Central memory CD8-positive, alpha-beta T cell (primary cell): ENCODE measurements at places on chromosomes 5 and 9.

DNA sequence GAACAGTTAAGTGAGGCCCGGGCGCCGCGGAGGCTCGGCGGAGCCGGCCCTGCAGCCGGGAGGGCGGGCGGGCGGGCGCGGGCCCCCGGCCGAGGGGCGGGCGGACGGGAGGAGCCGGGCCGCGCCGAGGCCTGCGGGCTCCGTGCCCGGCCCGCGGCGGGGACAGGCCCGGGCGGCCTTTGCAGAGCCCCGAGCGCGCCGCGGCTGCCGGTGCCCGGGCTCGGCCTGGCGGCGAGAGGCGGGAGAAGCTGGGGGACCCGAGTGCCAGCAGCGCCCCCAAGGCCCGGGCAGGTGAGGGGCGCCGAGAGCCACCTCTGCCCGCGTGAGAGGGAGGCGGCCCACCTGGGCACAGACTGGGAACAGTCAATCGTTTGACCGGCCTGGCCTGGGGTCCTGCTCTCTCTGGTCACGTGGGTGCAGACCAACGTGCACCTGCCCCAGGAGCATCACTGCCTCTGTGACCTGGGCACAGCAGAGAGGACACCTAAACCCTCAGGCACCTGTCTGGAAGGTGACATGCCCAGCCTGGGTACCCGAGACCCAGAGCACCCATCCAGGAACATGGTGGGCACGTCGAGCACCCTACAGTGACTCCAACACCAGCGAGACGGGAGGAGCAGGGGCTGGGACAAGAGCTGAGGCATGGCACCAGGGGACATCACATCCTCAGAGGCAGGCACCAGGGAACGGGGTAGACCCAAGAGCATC lies 531 bp downstream of the MVB12B start:
- peaks cover 58% of the 10 kb centered on the region for H3K4me1 ChIP-seq
- H3K27ac ChIP-seq, result peak overlapping the region; percentile 95
- peaks cover 17% of the 10 kb centered on the region for H3K36me3 ChIP-seq
- H3K4me3 ChIP-seq, result peak overlapping the region; percentile 90
- peak; percentile 18 for DNase-seq

DNA sequence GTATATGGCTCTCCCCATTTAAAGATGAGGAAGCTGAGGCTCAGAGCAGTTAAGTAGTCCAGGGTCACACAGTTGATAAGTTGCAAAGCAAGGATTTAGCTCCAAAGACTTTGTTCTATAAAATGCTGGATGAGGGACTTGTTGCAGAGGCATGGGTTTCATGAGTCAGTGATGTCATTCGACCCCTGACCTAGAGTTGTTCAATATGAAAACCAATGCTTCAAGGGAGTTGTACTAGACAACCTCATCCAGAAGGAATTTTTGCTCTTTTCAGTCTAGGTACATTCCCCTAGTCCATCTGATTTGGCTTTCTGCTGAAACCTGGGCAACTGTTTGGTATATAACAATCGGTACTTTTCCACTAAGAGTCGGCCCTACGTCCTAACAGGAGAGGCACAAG lies 550.4 kb downstream of the EBF1 start:
- DNase-seq, result no peak
- H3K27me3 ChIP-seq, result no peaks in the 10 kb centered on the region
- no peaks in the 10 kb centered on the region for H3K4me1 ChIP-seq
- no peaks in the 10 kb centered on the region for H3K36me3 ChIP-seq
- H3K27ac ChIP-seq, result no peak overlapping the region
- H3K4me3 ChIP-seq, result no peak overlapping the region

DNA sequence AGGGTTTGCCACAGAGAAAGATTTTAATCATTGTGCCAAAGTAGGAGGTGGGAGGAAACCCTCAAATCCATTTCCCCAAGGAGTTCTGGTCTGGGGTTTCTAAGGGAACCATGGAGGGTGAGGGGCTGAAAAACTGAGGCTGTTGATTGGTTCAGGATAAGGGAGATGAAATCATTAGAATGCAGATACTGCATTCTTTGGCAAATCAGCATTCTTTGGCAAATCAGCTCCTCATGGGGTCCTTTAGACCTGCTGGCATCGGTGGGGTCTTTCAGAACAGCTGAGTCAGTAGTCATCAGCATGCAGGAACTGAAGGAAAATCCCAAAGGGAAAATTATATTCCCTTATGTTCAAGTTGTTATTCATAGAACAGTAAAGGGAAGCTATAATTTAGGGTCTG lies 585.5 kb downstream of the ISL1 start:
- no peaks in the 10 kb centered on the region for H3K27me3 ChIP-seq
- H3K4me3 ChIP-seq, result no peak overlapping the region
- no peaks in the 10 kb centered on the region for H3K36me3 ChIP-seq
- no peak for DNase-seq
- no peaks in the 10 kb centered on the region for H3K4me1 ChIP-seq

- no peak overlapping the region for H3K4me3 ChIP-seq
- H3K27me3 ChIP-seq, result no peaks in the 10 kb centered on the region
- no peak for DNase-seq
- peaks cover 5% of the 10 kb centered on the region for H3K4me1 ChIP-seq
- H3K27ac ChIP-seq, result no peak overlapping the region
These were observed 41.6 kb downstream of the CDK5RAP2 start for GRCh38 chr9:120538339-120538738.

GRCh38 chr5:6376974-6377520 lies 1.3 kb downstream of the MED10 start:
- H3K27ac ChIP-seq, result peak overlapping the region; percentile 97
- peaks cover 64% of the 10 kb centered on the region for H3K4me1 ChIP-seq
- H3K4me3 ChIP-seq, result peak overlapping the region; percentile 99

DNA sequence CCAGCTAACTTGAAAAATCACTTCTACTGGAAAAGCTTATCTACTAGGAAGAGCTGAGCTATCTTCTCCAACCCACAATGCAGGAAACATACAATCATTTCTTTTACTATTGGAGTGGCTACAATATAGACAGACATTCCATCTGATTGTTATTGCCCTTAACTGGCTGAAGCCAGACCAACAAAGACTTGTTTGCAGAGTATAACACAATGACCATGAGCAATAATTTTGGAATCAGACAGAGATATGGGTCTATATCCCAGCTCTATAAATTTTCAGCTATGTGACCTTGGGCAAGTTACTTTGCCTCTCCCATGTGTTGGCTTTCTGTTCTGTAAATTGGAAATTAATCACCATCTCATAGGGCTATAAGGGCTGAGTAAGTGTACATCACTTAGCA lies 244.7 kb upstream of the SLC30A5 start:
- no peak overlapping the region for H3K4me3 ChIP-seq
- DNase-seq, result no peak
- H3K4me1 ChIP-seq, result no peaks in the 10 kb centered on the region
- no peaks in the 10 kb centered on the region for H3K36me3 ChIP-seq

GRCh38 chr5:129857116-129857515 lies 47.1 kb upstream of the CHSY3 start:
- no peaks in the 10 kb centered on the region for H3K27me3 ChIP-seq
- H3K4me1 ChIP-seq, result no peaks in the 10 kb centered on the region
- no peak overlapping the region for H3K27ac ChIP-seq
- H3K36me3 ChIP-seq, result no peaks in the 10 kb centered on the region
- no peak for DNase-seq
- no peak overlapping the region for H3K4me3 ChIP-seq

GRCh38 chr5:79487251-79487650 lies 26.7 kb downstream of the HOMER1 start:
- H3K4me1 ChIP-seq, result no peaks in the 10 kb centered on the region
- no peaks in the 10 kb centered on the region for H3K36me3 ChIP-seq
- no peak for DNase-seq
- no peaks in the 10 kb centered on the region for H3K27me3 ChIP-seq
- H3K27ac ChIP-seq, result no peak overlapping the region
- H3K4me3 ChIP-seq, result no peak overlapping the region

DNA sequence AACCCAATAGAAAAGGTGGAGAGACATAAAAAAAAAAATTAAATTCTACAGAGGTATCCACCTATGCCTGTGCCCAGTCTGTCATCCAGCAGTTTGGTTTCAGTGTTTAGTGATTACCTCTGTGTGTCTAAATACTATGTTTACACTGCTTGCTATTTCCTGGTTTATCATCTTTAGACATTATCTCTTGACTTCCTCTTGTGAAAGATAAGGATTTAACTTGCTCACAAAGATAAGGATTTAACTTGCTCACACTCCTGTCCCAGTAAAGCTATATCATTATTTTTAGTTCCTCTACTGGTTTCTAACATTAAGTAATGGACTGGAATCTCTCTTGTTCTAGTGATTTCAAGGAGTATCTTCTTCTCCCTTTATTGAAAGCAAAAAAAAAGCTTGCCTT lies 53.9 kb upstream of the ZFR start:
- no peak for DNase-seq
- no peak overlapping the region for H3K4me3 ChIP-seq
- H3K36me3 ChIP-seq, result no peaks in the 10 kb centered on the region
- peaks cover 30% of the 10 kb centered on the region for H3K27me3 ChIP-seq
- H3K27ac ChIP-seq, result no peak overlapping the region

DNA sequence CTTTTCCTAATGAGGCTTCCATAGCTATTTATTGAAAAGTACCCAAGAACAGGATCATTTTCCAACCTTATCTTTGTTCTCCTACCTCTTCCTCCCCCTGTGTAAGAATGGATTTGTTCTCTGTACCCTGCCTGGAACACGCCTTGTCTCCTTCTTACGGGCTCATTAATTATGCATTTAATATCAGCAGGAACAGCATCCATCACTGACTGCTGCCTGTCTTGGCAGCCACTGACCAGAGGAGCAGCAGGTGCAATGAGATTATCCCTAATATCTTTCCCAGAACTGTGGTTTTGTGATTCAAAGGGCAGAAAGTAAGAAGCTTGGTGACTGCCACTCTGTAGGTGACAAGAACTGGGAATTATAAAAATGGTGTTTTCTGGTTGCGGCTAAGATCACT lies 19.3 kb upstream of the INSYN2B start:
- DNase-seq, result no peak
- H3K27ac ChIP-seq, result no peak overlapping the region
- peaks cover 46% of the 10 kb centered on the region for H3K36me3 ChIP-seq
- H3K4me3 ChIP-seq, result no peak overlapping the region
- H3K27me3 ChIP-seq, result no peaks in the 10 kb centered on the region

- no peaks in the 10 kb centered on the region for H3K27me3 ChIP-seq
- no peak for DNase-seq
- peaks cover 30% of the 10 kb centered on the region for H3K36me3 ChIP-seq
- H3K27ac ChIP-seq, result peak overlapping the region; percentile 3
- peaks cover 12% of the 10 kb centered on the region for H3K4me1 ChIP-seq
These were observed 80.8 kb downstream of the FAM81B start for GRCh38 chr5:95471942-95472341.

- H3K4me3 ChIP-seq, result no peak overlapping the region
- peaks cover 11% of the 10 kb centered on the region for H3K4me1 ChIP-seq
- H3K27ac ChIP-seq, result no peak overlapping the region
- H3K27me3 ChIP-seq, result no peaks in the 10 kb centered on the region
- peaks cover 42% of the 10 kb centered on the region for H3K36me3 ChIP-seq
- DNase-seq, result no peak
These were observed 294.1 kb downstream of the ARHGAP26 start for GRCh38 chr5:143064218-143064641.

- DNase-seq, result no peak
- no peaks in the 10 kb centered on the region for H3K4me1 ChIP-seq
- no peak overlapping the region for H3K27ac ChIP-seq
- H3K27me3 ChIP-seq, result peaks cover 50% of the 10 kb centered on the region
- no peak overlapping the region for H3K4me3 ChIP-seq
These were observed 145.7 kb upstream of the SMIM23 start for GRCh38 chr5:171639966-171640365.

DNA sequence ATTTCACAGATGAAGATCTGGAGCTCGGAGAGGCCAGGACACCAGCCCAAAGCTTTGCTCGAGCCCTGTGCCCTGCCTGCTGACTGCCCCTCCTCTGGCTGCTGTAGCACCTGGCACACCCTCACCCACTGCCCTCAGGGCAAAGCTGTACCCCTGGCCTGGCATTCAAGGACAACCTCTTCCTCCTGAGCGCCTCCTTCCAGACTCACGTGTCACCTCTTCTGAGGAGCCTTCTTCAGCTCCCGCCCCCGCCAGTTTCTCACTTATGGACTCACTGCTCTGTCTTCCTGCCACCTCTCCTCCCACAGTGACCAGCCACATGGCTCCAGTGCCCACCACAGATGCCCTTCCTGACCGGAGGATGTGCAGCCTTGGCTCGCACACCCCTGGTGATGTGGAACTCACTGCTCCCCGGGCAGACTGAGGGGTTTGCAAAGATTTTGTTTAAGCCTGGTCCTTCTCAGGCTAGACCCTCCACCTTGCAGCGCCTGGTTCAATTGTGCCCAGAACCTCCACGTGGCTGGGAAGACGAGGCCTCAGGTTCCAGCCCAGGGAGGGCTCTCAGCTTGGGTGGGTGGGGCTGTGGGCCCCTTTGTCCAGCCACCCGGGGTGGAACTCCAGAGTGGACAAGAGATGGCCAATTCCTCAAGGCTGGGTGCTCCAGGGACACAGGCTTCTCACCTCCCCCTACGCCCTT lies 46.6 kb upstream of the PHYKPL start:
- H3K27ac ChIP-seq, result no peak overlapping the region
- peaks cover under 1% of the 10 kb centered on the region for H3K36me3 ChIP-seq
- H3K4me1 ChIP-seq, result peaks cover 5% of the 10 kb centered on the region
- H3K4me3 ChIP-seq, result no peak overlapping the region
- no peak for DNase-seq

GRCh38 chr9:130124085-130124860 lies 47.9 kb upstream of the NCS1 start:
- H3K36me3 ChIP-seq, result peaks cover 16% of the 10 kb centered on the region
- no peak overlapping the region for H3K4me3 ChIP-seq
- no peaks in the 10 kb centered on the region for H3K27me3 ChIP-seq
- no peak overlapping the region for H3K27ac ChIP-seq
- DNase-seq, result no peak

DNA sequence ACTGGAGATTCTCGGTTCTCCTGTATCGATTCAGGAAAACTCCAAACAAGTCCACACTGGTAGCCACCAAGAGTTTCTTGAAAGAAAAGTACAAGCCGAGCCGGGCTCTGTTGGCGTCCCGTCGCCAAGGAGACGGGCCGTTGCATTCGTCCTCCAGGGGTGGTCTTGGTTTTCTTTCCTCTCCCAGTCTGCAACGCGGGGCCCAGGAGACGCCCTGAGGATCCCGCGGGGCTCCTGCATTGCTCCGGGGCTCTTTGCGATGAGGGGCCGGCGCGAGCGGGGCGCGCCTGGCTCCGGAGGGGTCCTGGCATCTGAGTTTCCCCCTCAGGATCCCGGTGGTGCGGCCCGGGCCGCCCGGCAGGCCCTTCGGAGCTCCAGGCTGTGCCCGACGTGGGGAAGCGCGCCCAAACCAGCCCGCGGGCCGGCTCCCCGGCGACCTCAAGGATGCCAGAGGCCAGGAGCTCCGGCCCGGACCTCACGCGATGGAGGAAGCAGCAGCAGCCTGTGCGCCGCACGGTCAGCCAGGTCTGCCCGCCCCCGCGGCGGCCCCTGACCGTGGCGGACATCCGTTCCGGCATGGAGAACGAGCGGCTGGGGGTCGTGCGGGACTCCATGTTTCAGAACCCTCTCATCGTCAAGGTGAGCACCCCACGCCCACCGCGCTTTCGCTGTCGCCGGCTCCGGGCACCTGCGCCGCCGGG lies at the start of gene CFAP77:
Gene CFAP77 (plus strand): TSS at position 384 of the 701 bp plus-strand sequence. CDS start 61 bp downstream, at position 445.
- no peak for DNase-seq
- peak within 1 kb of the TSS; percentile 67 for H3K4me3 ChIP-seq
- no peak within 1 kb of the TSS for H3K27ac ChIP-seq
- peaks cover 44% of the 10 kb centered on the region for H3K27me3 ChIP-seq
- H3K36me3 ChIP-seq, result peaks cover 6% of the 10 kb centered on the region
- H3K4me1 ChIP-seq, result peaks cover 37% of the 10 kb centered on the region

GRCh38 chr5:10352430-10353240 lies 860 bp upstream of the MARCHF6 start:
- peaks cover 19% of the 10 kb centered on the region for H3K4me1 ChIP-seq
- peak overlapping the region; percentile 99 for H3K4me3 ChIP-seq
- H3K27ac ChIP-seq, result peak overlapping the region; percentile 100

- no peak overlapping the region for H3K4me3 ChIP-seq
- H3K4me1 ChIP-seq, result peaks cover 7% of the 10 kb centered on the region
- peaks cover 1% of the 10 kb centered on the region for H3K36me3 ChIP-seq
These were observed 60.1 kb downstream of the PRKACG start for GRCh38 chr9:68953771-68954170.
